D341Med (cell line): ENCODE measurements at places on chromosomes 5 and 9.
A peak's percentile ranks its signal among the peaks of the same experiment; 100 is the strongest.

DNA sequence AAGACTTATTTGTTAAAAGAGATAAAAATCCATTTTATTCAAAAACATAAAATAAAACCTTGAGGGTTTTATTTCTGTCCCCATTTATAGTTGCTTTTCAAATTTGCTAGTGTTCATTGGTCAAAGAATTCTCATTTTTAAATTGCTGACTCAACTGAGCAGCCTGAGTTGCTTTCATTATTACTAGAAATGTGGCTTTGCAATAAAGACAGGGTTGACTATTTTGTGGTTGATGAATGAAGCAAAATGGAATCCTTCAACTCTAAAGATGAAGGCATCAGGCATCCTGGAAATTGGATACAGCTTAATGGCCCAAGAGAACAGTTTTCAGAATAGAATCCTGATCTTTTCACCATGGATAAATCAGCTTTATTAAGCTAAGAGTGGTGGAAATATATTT, 23.9 kb upstream of the PPP3R2 start:
- no peak for DNase-seq

GRCh38 chr9:30075451-30076199, 2308.8 kb upstream of the ACO1 start:
- no peak for DNase-seq

DNA sequence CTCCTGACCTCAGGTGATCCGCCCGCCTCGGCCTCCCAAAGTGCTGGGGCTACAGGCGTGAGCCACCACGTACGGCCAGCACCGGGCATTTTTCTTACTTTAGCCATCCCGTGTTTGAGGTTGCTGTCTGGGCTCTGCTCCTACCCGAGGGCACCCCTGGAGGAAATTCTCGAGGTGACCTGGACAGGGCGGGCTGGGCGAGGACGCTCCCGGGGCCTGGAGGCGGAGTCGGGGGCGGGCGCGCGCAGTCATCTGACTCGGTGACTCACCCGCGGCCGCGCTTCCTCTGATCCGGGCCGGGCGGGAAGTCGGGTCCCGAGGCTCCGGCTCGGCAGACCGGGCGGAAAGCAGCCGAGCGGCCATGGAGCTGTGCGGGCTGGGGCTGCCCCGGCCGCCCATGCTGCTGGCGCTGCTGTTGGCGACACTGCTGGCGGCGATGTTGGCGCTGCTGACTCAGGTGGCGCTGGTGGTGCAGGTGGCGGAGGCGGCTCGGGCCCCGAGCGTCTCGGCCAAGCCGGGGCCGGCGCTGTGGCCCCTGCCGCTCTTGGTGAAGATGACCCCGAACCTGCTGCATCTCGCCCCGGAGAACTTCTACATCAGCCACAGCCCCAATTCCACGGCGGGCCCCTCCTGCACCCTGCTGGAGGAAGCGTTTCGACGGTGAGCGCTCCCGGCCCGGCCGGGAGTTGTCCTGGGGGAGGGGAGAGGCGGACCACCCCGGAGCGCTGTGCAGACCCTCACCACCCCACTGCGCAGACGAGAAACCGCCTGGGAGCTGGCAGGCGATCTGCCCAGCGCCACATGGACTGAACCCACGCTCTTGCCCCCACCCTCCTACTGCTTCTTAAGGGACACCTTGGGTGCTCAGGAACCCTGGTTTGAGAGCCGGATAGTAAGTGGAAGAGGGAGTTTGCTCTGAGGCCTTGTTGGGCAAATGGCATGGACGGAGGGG, at the start of gene HEXB:
Gene HEXB (plus strand): TSS at position 334 of the 952 bp plus-strand sequence. CDS start 28 bp downstream, at position 362.
- DNase-seq = peak; percentile 90

DNA sequence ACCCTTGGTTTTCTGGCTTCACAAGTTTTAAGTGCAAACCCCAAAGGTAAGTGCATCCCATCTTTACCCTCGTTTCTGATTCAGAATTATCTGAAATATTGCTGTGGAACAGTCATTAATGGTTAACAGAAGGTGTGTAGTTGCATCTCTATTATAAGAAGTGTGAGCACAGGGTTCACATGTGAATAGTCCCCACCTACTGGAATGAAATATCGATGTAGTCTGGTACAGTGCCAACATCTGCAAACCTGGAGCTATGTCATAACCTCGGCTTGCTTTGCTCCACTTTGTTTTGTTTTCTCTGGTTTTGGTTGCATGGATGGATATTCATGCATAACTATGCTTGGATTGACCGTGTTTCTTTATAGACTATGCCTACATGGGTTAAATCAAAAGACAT, 12.6 kb downstream of the HTR4 start:
- no peak for DNase-seq

DNA sequence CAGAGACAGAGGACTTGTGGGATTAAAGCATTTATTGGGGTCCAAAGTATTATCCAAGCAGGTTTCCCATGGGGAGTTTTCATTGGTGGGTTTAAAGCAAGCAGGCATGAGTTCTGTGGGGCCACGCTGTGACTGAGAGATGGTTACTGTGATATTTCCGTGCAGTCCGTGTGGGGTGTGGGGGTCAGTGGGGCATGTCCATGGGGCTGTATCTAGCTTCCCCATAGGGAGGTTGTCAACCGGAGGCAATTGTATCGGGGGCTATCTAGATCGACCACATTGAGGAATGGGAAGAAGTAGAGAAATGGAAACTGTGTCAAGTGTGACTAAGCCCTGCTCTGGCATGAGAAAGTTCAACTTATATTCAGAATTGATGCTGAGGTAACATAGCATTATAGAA, 7.1 kb upstream of the RPS23 start:
- DNase-seq = no peak

GRCh38 chr9:108033976-108034964, 544.7 kb upstream of the KLF4 start:
- DNase-seq = no peak

- DNase-seq = no peak
Observed at GRCh38 chr5:130605234-130605633, 559.8 kb downstream of the HINT1 start.

GRCh38 chr9:103992938-103993579, 101.0 kb upstream of the SMC2 start:
- no peak for DNase-seq

GRCh38 chr5:180977852-180978251, 10.8 kb upstream of the BTNL3 start:
- no peak for DNase-seq

DNA sequence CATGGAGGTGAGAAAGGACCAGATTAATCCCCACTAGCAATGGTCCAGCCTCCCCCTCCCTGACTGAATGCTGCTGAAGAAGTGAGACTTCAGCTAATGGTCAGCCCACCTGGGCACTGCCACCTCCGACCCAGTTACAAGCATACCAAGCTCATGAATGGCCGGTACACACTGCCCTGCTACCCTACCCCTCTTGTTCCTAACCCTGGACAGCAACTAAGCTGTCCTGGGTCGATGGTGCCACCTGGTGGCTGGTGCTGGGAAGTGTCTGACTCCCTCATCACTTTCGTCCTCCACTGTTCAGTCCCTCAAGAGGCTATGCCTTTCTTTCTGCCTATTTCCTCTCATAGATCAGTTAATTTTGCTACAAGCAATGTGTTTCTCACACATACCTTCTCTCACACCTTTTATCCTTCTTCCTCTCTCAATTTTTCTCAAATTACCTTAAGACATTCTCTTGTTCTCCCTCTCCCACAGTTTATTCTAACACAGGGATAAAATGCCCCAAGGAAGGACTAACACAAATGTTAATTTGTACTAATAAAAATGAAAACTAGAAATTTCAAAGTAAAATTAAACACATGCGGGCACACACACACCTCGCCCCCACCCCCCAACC, 42.4 kb downstream of the PAX5 start:
- peak; percentile 83 for DNase-seq

GRCh38 chr5:11432116-11432515, 472.1 kb downstream of the CTNND2 start:
- no peak for DNase-seq

DNA sequence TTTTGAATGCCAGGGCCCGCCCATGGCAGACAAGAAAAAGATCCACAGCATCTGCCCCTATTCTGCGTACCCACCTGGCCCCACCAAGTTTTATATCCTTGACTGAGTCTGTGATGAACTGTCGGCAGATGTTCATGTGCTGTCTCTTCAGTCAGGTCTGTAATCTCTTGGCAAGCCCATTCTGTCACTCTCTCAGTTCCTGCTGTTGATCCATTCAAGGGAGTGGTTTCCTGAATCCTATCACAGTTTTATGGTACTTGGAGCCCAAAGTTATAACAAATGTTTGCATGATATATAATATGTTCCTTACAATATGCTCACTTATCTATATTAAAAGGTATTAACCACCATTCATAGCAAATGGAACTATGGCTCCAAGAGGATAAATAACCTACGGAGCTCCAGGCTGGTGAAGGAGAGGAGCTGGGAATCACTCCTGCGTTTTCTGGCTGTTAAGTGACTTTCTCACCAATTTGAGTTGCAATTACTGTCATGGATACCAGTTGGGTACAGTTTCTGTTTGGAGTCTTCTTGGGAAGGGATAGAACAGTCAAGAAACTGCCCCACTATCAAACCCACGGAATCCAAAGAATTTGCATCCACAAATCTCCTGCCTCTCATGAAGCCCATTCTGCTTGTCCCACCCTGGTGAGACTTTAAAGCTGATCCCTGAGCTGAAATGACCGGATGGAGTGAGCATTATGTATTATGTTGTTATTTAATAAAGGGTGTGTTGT, 103.4 kb upstream of the SPRY4 start:
- DNase-seq = peak; percentile 46

DNA sequence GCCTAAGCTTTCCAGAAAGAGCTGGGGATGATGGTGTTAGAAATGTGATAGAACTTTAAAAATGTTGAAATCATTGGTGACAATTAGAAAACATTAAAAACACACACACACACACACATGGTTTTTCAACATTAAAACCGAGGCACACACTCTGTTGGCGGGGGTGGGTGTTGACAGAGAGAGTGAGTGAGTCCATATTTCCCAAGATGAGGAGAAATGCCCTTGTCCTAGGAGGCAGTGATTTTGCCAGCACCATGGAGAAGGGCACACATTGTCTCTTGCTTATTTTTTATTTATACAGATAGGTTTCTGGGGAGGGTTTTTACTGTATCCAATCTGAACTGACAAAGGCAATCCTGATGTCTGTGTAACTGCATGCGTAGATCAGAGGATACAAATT, 152.5 kb downstream of the INSYN2B start:
- no peak for DNase-seq

DNA sequence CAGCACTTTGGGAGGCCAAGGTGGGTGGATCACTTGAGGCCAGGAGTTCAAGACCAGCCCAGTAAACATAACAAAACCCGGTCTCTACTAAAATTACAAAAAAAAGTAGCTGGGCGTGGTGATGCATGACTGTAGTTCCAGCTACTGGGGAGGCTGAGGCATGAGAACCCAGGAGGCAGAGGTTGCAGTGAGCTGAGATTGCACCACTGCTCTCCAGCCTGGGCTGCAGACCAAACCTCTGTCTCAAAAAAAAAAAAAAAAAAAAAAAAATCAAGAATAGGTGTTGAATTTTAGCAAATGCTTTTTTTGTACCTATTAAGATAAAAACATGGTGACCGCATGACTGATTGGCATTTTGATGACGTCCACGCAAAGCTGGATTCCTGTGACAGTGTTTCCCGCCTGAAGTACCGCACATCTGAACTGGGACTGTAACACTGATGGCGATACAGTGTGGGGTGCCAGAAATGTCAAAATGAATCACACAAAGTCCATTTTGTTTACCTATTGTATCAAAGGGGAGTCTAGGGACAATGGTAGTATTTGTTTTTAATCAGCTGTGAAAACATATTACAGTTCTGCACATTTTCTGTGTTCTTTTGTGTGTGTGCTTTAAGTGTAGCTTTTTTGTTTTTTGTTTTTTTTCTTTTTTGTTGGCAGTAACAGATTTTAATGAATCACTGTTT, 23.2 kb upstream of the TBC1D9B start:
- DNase-seq = no peak

DNA sequence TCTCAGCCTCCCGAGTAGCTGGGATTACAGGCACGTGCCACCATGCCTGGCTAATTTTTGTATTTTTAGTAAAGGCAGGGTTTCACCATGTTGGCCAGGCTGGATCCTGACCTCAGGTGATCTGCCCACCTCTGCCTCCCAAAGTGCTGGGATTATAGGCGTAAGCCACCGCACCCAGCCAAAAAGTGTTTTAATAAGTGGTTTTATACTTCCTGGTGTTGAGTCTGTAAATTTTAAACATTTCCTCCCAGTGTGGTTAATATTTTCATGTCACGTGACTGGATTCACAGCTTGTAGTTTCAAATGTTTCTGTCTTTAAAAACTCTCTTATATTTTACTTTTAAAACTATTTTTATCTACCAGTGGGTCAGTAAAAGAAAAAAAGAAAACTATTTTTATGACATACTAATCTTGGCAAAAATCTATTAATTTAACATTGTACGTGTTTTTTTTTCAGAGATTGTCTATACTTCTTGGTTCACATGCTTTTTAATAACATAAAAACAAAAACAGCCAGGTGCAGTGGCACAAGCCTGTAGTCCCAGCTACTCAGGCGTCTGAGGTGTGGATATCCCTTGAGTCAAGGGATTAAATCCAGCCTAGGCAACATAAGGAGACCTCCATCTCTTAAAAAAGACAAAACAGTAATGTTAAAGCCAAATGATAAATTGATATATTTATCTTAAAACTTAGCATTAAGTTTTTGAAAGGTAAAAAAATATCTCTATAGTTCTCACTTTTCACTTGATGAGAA, 117.1 kb downstream of the DMXL1 start:
- no peak for DNase-seq

GRCh38 chr9:24602693-24603352, 57.1 kb upstream of the IZUMO3 start:
- DNase-seq = no peak

- DNase-seq = no peak
Observed at GRCh38 chr5:144710637-144711036, 540.0 kb downstream of the KCTD16 start.

- no peak for DNase-seq
Observed at GRCh38 chr5:133761632-133762031, 149.3 kb upstream of the FSTL4 start.

DNA sequence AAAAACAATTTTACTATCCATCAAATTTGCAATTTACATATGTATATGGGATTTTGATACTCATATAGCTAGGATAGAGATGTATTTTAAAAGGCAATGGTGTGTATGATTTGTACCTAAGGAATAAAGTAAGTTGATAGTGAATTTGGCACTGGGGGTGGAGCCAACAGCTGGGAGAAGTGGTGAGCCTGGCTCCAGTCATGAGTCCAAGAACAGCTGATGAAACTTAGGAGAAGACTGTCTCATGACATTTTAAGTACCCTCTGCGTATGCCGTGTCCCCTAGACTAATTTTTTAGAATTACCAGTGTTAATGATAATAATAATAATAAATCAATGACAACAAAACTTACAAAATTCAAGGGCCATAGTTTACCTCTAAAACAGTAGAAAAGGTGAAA, 181.4 kb downstream of the ADCY2 start:
- no peak for DNase-seq

DNA sequence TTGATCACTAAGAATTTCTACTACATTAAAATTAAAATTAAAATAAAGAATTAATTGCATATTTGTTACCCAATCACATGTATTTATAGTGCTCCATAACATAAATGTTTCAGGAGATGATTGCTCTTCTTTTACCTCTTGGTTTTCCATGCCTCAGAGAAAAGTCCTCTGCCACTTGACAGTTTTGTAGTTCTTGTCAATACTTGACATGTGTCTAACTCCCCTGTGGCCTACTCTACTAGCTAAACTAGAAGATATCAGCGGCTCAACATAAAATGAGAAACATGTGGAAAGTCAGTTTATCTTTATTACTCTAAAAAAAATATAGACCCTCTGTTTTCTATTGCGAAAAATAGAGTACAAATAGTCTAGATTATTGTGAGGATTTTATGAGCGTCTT, 650.6 kb upstream of the NUDT12 start:
- DNase-seq = no peak
